ENCODE measurements at places on chromosomes 13 and 19.

- no peak for DNase-seq
Observed at GRCh38 chr13:114054264-114054663, 78.2 kb downstream of the RASA3 start.

- DNase-seq: no peak
Observed at GRCh38 chr13:97422118-97423054, 11.6 kb upstream of the RAP2A start.

GRCh38 chr19:15790096-15790495 is 2.6 kb downstream of the OR10H5 start:
- DNase-seq: no peak

- no peak for DNase-seq
Observed at GRCh38 chr13:28426381-28426780, 68.5 kb downstream of the FLT1 start.

DNA sequence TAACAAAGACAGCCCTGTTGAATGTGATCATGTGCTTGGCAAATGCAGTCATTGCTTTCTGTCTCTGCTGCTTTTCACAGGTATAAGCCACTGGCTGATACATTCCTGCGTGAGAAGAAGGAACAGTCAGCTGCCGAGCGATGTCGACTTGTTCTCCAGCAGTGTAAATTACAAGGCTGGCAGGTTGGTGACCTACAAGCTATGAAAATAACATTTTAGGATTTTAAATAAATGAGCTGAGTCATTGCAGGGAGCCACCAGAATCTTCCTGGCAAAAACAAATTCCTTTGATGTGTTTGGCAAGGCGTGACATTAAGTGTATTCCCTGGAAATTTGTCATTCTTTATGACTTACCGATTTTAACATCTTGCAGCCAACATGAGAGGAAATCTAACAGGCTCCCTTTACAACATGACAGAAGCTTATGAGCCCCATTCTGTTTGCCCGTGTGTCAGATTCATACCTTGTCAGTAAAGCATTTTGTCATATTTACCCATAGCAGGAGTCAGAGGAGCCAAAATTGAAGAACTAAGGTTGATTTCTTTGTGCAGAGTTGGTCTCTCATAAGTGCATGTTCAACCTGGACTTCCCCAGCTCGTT is 471.4 kb downstream of the MYO16 start:
- no peak for DNase-seq

GRCh38 chr13:95516021-95516420 is 36.5 kb upstream of the CLDN10 start:
- DNase-seq: no peak

- DNase-seq: peak; percentile 56
Observed at GRCh38 chr19:36488846-36489117, 579 bp downstream of the ZNF566 start.

DNA sequence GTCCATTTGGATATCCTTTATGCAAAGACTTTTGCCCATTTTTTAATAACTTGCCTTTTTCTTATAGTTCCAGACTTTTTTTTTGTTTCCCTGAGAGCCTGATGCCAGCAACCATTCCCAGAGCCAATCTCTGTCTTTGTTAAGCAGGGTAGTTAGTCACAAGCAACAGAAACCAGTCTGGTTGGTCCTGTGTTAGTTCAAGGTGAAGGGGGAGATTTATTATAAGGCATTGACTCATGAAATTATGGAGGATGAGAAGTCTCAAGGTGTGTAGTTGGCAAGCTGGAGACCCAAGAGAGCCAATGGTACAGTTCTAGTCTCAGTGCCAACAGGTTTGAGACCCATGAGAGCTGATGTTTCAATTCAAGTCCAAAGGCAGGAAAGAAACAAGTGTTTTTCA is 33.0 kb downstream of the GPR12 start:
- no peak for DNase-seq

DNA sequence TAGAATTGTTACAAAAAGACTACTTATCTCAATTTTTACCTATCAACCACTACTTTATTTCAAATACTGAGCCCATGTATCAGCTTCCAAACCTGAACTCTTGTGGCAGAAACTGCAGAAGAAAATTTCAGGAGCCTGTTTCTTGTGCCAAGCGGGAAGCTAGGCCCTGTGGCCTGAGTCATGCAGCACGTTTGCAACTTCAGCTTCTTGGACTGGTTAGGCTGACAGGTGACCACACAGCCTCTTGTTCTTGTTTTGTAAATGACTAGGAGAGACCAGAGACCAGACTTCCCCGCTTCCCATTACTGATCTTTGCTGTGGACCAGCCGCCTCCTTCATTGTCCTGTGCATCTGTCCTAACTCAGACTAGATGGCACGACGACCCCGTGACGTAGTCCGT is 3.4 kb upstream of the LAMP1 start:
- DNase-seq: no peak

DNA sequence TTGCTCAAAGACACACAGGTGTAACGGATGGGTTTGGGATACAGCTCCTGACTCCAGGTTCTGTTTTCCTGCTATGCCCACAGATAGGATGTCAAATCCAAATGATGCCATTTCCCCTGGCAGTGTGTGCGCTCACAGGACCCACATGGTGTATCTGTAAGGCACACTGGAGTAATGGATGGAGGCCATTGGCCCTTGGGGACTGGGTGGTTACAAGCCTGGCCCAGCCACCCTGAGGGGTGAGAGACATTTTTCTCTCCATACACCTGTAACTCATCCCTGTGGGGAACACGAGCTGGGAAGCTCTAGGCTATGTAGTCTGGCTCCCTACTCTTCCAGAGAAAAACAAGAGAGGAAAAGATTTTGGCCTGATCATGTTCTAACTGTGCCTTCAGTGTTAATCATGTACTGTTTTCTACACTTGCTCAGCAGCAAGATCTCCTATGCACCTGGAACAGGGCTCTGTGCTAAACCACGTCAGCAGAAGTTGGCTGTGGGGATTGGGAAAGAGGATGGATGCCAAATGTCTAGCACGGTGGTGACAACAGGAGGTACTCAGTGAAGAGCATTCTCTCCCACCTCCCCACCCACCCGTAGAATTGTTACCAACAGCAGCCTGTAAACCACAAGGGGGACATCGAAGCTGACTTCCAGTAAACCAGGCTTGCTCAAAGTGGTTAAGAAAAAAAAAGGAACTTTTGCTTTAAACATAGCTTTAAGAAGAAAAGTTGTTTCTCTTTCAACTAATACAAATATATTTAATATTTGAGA is 237.0 kb downstream of the LACC1 start:
- DNase-seq: peak; percentile 22

- DNase-seq: no peak
Observed at GRCh38 chr13:77048681-77049080, 21.7 kb upstream of the FBXL3 start.

DNA sequence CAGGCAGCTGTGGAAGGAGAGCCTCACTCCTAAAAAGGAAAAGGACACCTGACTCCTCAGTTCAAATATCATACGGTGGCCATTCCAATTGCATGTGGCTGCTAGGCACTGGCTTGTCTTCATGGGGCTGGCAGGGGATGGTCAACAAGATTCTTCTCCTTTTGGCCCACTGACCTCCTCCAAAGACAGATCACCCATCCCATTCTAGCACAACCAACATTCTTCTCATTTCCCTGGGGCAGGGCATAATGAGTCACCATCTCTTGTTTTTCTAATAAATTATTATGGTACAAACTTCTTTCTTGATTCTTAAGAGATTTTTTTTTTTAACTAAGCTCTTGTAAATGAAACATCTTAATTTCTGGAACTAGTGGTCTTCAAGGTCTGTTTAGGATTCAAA is 136.7 kb upstream of the NBEA start:
- DNase-seq: no peak

GRCh38 chr19:45464274-45464673 is 3.5 kb upstream of the FOSB start:
- DNase-seq: no peak

All from CD4-positive, alpha-beta T cell treated with Interleukin-1 beta for 1 hour (primary cell).